Stimulated activated CD8-positive, alpha-beta memory T cell treated with anti-CD3 and anti-CD28 coated beads, Interleukin-2, amount 100 ng/mL, for 1 hour (primary cell): ENCODE measurements at places on chromosomes 1 and 21.

- DNase-seq: no peak
Observed at GRCh38 chr1:51569284-51570062, 47.4 kb upstream of the OSBPL9 start.

DNA sequence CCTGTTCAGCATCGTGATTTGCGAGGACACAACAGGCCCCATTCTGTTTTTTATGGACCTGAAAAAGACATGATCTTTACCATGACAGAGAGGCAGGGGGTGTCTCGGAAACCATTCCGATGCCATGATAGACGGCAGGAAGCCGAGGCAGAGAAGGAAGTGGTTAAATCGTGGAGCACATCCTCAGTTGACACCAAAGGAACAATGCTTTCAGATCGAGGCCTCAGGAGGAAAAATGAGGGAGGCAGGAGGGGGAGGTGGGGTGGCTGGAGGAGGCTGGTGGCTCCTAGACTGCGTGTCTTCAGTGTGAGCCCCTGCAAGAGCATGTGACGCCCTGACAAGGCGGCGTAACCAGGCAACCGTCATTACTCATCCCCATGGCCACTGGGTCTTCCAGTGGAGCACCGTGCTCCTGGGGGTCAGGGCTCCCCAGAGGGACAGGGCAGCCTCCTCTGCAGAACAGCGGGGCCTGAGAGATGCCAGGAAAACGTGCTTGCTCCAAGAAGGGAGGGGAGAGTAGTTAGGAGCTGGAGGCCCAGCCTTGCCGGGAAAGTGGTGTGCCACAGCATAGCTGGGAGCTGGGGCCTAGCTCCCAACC is 172.8 kb upstream of the TMEM51 start:
- DNase-seq: no peak

DNA sequence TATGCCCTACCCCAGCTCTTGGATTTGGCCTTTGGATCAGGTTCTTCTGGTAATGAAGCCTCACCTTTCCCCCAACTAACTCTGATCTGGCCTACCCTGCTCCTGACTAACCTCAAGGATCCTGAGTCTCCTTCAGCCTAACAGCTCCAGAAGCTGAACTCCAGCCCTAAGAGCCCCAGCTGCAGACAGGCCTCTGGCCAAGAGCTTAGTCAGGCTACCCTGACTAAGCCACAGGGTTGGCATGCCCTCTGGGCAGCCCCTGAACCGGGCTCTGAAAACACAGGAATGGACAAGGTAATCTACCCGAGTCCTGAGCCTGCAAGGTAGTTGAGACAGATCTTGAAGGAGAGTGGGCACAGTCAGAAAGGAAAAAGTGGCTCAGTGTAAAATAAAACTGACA is 29.4 kb downstream of the COA7 start:
- DNase-seq: no peak

GRCh38 chr1:188782220-188782841 is 1695.3 kb downstream of the BRINP3 start:
- DNase-seq: no peak

- no peak for DNase-seq
Observed at GRCh38 chr1:53122961-53123413, 19.5 kb downstream of the SLC1A7 start.

DNA sequence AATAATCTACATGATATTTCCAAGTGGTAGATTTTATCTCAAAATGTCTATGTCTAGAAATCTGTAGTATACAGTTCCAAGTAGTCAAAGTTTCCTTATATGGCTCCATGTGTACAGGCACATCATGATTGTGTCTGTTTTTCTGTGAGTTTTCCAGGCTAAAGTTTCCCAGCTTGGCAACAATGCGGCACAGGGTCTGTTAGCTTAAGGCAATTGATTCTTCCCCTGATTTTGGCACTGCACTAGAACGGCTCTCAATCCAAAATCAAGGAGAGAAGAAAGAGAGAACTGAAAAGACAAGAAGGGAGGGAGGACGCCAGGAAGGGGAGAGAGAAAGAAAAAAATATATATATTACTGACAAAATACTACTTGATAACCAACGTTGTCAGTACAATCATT is 193.9 kb upstream of the SNX7 start:
- no peak for DNase-seq

DNA sequence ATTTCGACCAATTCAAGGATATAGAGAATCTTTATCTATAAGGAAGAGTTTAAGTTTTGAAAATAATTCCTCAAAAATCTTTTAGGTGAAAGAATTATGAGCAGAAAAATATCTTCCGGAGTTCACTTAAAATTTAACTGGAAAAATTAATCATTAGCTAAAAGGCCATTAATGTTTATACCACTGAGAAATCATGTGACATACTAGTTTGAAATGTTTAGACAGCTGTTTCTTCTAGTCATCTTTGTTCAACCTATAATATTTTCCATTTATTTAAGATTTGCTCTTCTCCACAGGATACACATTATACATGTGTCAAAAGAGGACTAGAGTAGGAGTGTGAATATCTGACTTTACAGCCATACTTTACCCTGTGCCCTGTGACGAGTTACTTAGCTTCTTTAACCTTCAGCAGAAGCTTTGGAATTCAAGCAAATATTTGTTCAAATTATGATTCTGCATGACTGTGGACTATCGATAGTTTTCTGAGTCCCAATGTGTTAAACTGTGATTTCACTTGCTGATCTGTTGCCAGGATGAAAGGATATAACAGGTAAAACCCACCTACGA is 374.8 kb downstream of the BRINP3 start:
- no peak for DNase-seq

- no peak for DNase-seq
Observed at GRCh38 chr1:244062156-244062725, 11.2 kb downstream of the ZBTB18 start.

GRCh38 chr1:53299233-53299632 is 28.6 kb downstream of the LRP8 start:
- DNase-seq: no peak

GRCh38 chr1:151458802-151459330 is 428 bp downstream of the POGZ start:
- DNase-seq: no peak

DNA sequence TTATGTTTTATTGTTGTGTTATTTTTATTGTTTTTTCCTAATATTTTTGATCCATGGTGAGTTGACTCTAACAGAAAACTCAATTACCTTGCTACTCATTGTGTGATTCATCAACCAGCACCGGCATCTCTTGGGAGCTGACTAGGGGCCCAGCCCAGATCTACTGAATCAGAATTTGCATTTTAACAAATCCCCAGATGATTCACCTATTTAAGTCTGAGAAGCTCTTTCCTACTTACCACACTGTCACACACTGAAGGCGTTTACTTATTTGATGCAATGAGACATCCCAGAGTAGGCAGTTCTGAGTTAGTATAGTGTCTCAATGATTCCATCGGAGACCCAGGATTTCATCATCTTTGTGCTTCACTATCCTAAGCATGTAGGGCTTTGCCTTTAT is 416.6 kb downstream of the RWDD3 start:
- no peak for DNase-seq

DNA sequence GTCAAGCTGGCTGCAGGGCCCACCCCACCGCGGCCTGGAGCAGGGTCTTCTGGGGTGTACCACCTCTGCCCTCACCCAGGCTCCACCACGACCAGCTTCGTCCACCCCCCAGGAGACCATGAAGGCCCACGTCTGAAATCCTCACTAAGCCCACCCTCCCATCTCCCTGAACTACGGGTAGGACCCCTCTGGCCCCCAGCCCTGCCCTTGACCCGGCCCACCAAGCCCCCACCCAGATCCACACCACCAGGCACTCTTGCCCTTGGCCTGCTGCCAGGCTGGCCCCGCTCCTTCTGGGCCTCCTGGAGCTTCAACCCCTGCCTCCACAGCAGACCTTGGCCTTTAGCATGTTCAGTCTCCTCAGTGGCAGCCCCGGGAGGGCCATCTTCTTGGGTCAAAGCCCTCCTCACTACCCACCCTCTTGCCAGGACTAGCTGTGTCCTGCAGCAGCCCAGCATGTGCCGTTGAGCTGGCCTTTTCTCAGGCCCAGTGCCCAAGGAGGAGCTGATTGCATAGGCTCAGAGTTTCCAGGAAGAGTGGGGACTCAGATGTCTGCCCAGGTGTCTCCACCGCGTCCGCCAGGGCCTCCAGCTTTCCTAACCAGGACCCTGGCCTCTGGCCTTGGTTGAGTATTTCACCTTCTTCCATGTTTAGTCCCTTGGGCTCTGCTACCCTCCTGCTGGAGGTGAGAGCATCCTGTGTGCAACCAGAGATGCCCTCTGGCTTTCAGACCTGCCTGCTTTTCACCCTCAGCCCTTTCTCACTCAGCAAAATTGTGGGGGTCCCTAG is 17.7 kb upstream of the SAMD11 start:
- DNase-seq: no peak

GRCh38 chr1:211009944-211010343 is 124.0 kb downstream of the KCNH1 start:
- DNase-seq: no peak

DNA sequence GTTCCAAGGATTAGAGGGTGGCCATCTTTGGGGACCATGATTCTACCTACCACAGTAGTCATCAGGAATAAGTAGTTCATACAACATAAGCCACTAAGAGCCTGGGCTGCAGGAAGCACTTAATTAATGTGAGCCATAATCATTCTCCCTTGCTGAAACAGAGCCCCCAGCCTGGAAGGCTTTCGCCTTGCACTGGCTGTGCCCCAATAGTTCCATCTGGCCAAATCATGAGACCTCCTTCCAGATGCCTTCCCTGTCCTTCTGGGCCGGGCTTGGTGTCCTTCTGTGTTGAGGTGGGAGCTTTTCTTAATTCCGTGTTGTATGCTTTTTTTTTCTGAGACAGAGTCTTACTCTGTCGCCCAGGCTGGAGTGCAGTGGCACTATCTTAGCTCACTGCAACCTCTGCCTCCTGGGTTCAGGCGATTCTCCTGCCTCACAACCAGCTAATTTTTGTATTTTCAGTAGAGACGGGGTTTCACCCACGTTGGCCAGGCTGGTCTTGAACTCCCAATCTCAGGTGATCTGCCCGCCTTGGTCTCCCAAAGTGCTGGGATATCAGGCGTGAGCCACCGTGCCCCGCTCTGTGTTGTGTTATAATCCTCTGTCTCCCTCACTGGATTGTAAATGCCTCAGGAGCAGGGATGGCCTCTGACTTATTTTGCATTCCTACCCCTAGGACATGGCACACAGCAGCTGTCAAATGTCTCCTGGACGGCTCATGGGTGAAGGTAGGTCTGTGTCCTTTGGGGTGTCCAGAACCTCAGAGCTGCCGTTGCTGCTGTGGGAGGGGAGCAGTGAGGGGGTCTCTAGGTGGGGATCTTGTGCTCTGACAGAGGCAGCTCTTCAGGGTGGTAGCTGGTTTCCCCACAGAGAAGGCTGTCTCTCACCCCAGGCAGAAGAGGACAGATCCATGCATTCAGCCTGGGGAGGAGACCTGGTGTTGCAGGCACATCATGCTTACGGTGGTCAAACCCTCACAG is 10.1 kb downstream of the GNG4 start:
- no peak for DNase-seq

DNA sequence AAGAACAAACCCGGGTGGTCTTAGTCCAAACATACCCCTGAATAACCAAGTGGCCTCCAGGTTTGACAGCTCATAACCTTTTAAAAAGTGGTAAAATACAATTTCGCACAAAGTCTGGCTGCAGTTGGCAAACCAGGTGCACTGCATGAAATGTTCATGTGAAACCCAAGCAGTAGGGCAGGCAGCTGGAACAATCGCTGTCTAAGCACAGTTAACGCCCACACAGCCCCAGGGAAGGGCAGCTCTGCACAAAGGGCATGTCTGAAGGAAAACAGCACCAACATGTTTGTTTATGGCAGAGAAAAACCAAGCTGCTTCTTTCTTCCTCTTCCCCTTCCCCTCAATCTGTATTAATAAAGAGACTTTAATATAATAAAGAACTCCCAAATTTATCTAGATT is 49.5 kb downstream of the KIAA1614 start:
- DNase-seq: no peak

- DNase-seq: no peak
Observed at GRCh38 chr1:113647164-113647563, 112.1 kb downstream of the PHTF1 start.

GRCh38 chr1:19479351-19480120 is 5.8 kb downstream of the CAPZB start:
- DNase-seq: no peak

GRCh38 chr1:52439976-52440375 is 35.6 kb downstream of the PRPF38A start:
- DNase-seq: no peak

DNA sequence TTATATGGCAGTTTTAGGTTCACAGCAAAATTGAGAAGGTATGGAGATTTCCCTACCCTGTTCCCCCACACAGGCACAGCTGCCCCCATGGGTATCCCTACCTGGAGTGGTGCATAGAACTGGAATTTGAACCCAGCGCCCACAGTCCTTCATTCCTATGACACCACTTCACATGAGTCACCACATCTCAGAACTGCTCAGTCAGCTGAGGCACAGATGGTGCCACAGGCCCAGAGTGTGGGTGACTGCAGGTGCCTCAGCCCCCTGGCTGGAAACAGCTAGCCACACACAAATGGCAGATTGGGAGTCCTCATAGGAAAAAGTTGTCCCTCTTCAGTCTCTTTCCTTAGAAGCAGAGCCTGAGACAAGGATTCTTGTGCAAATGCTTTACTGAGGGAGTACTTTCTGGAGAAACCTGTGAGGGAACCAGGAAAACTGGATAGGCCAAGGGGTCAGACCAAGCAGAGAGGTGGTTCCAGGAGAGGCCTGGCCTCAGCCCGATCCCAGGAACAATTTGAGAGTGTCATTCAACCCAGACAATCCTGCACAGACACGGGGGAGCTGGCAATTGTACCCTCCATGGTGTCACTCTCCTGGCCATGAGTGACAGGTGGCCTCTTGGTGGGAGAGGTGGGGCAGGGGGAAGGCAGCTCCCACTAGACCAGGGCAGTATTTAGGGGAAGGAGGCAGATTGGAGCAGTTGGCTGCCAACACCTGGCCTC is 6.9 kb downstream of the PLA2G2D start:
- DNase-seq: no peak

GRCh38 chr1:67599085-67599484 is 85.9 kb upstream of the GADD45A start:
- no peak for DNase-seq

GRCh38 chr1:225707824-225708223 is 54.9 kb upstream of the ENAH start:
- no peak for DNase-seq

GRCh38 chr1:234398849-234399381 is 25.7 kb downstream of the COA6 start:
- no peak for DNase-seq

- DNase-seq: no peak
Observed at GRCh38 chr21:35164380-35164779, 115.3 kb upstream of the RUNX1 start.

DNA sequence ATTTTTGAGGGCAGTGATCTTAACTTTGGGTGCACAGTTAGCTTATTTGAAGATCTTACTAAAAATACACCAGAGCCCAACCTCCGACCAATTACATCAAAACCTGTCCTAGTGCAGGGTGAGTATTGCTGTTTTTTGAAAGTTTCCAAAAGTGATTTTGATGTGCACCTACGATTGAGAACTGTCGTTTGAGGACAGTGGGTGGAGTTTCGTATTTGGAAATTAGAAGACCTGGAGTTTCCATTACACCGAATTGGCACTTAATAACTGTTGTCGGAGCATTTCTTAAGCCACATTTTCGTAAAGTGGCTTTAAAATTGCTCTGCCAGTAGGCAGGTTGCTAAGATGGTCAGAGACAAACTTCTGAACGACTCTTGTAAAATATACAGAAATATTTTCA is 1.1 kb downstream of the SOD1 start:
- no peak for DNase-seq

GRCh38 chr1:67515324-67516080 is 85.3 kb upstream of the SERBP1 start:
- DNase-seq: no peak

GRCh38 chr1:198177546-198177945 is 20.7 kb downstream of the NEK7 start:
- no peak for DNase-seq
